ENCODE measurements at places on chromosomes 4 and X.
A peak's percentile ranks its signal among the peaks of the same experiment; 100 is the strongest.

GRCh38 chr4:163493643-163494359 lies 689 bp upstream of the TMA16 start:
- peak overlapping the region; percentile 83 for H3K27ac ChIP-seq
- H3K36me3 ChIP-seq, result no peaks in the 10 kb centered on the region
- DNase-seq, result no peak

GRCh38 chr4:142846729-142847596 lies 862 bp upstream of the INPP4B start:
- H3K4me1 ChIP-seq, result no peaks in the 10 kb centered on the region
- H3K27me3 ChIP-seq, result no peaks in the 10 kb centered on the region
- no peaks in the 10 kb centered on the region for H3K36me3 ChIP-seq
- DNase-seq, result peak; percentile 74

GRCh38 chrX:30215357-30215843 lies at the start of gene MAGEB2:
Gene MAGEB2, plus strand, starts transcription at chrX:30215563. Its CDS starts 3,018 bp downstream, at chrX:30218581.
- peaks cover 3% of the 10 kb centered on the region for H3K27me3 ChIP-seq
- no peak within 1 kb of the TSS for H3K27ac ChIP-seq
- no peak for DNase-seq
- H3K4me3 ChIP-seq, result no peak within 1 kb of the TSS
- H3K36me3 ChIP-seq, result no peaks in the 10 kb centered on the region

DNA sequence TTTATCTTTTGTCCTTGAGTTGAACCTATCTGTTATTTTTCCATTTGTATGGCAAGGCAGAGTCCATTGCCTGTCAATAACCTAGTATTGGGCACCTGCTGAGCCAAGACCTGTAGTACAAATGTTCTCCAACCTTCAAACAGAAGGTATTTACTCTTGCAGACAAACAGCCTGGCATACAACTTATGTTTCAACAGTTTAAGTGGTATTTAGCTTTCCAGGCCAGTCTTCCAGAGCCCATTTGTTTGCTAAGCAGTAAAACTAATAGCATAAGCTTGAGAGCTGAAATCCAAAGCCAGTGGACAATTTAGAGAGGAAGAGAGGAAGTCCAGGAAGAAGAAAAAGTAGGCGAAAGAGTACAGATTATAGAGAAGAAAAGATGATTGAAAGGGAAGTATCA lies 979.3 kb downstream of the GLUD2 start:
- no peak overlapping the region for H3K27ac ChIP-seq
- no peaks in the 10 kb centered on the region for H3K27me3 ChIP-seq
- H3K4me3 ChIP-seq, result no peak overlapping the region
- no peaks in the 10 kb centered on the region for H3K4me1 ChIP-seq
- DNase-seq, result no peak

- H3K4me1 ChIP-seq, result no peaks in the 10 kb centered on the region
- H3K27ac ChIP-seq, result no peak overlapping the region
- no peaks in the 10 kb centered on the region for H3K36me3 ChIP-seq
- no peak overlapping the region for H3K4me3 ChIP-seq
- no peak for DNase-seq
These were observed 25.3 kb upstream of the NWD2 start for GRCh38 chr4:37219242-37219641.

- H3K36me3 ChIP-seq, result no peaks in the 10 kb centered on the region
- no peak for DNase-seq
- H3K27me3 ChIP-seq, result no peaks in the 10 kb centered on the region
- H3K27ac ChIP-seq, result peak overlapping the region; percentile 31
These were observed 205.8 kb downstream of the NWD2 start for GRCh38 chr4:37450309-37450708.

GRCh38 chrX:48705871-48706270 lies 9.3 kb downstream of the SUV39H1 start:
- DNase-seq, result no peak
- H3K4me3 ChIP-seq, result no peak overlapping the region
- no peak overlapping the region for H3K27ac ChIP-seq
- H3K36me3 ChIP-seq, result no peaks in the 10 kb centered on the region

- H3K4me1 ChIP-seq, result no peaks in the 10 kb centered on the region
- peak overlapping the region; percentile 96 for H3K4me3 ChIP-seq
- no peaks in the 10 kb centered on the region for H3K27me3 ChIP-seq
- no peak overlapping the region for H3K27ac ChIP-seq
- H3K36me3 ChIP-seq, result no peaks in the 10 kb centered on the region
- no peak for DNase-seq
These were observed 3.1 kb downstream of the KDM6A start for GRCh38 chrX:44876086-44876485.
